ENCODE measurements at places on chromosomes 2 and 18.
A peak's percentile ranks its signal among the peaks of the same experiment; 100 is the strongest.

DNA sequence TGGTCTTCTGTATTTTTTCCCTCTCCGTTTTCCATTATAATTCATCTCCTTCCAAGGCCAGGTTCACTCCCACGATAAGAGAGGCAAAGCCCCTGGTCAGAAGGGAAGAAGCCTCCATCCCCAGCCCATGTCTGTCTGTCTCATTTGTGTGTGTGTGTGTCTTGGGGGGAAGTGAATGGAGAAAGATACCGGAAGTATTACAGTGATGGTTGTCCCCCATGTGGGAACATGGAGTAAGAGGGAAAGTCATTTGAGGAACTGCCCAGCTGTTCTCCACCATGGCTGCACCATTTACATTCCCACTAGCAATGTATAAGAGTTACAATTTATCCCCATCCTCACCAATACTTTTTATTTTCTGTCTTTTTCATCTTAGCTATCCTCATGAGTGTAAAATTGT lies 113.6 kb upstream of the ATP8B1 start:
- DNase-seq: peak; percentile 45

DNA sequence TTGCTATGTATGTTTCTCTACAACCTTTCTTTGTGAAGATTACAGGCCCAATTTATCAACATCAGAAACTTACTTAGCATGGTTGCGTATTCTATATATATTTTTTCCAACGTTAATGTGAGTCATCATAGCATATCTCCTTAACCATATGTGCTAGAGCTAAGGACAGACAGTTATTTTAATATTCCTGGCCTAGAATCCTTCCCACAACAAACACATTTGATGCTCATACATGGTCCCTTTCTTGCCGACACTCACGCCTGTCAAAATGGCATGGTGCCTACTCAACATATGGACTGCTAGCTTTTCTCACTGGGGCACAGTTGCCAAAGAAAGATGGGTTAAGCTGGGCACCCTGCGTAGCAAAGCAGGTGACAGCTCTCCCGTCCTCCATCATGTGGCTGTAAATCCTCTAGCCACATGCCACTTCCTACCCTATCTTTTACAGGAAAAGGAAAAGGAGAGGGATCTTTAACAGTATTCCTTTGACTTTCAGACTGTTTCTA lies 75.2 kb upstream of the GALNT5 start:
- DNase-seq: no peak

DNA sequence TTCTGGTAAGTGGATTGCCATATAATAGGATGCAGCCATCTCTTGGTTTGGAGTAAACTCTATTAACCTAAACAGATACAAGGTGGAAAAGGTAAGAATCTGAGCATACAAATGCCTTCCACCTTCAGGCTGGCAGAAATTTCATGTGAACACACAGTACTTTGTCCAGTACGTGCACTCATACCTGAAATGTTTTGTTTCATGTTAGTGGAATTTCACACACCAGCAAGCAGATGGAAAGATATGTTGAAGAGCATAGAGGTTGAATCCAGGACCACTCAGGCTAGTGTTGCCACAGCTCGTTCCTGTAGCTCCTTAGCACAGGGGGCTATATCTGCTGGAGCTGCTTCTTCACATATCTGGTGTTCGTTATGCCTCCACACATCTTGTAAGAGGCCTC lies 34.0 kb downstream of the CRIM1 start:
- no peak for DNase-seq

- no peak for DNase-seq
Observed at GRCh38 chr2:54584598-54584997, 128.5 kb downstream of the SPTBN1 start.

- no peak for DNase-seq
Observed at GRCh38 chr2:211423018-211423417, 866.6 kb downstream of the CPS1 start.
